ENCODE measurements at places on chromosomes 11 and 22. TPM values are rescaled to one million over a fixed set of nuclear protein-coding genes. Genes with fewer than 3 reads are reported as not detected.

FXYD2 gene
- not detected for total RNA-seq

GP1BB gene
- total RNA-seq: 4.8 TPM

COMT gene
- 224 TPM for total RNA-seq

HTR3B gene
- 0.15 TPM for total RNA-seq

UBQLN3 gene
- total RNA-seq: not detected

NELL1 gene
- not detected for total RNA-seq

KIF18A gene
- total RNA-seq: 2.4 TPM

PDE3B gene
- 12.6 TPM for total RNA-seq

P2RX6 gene
- 0.50 TPM for total RNA-seq

MUC5AC gene
- total RNA-seq: 1.5 TPM

SNX32 gene
- total RNA-seq: 0.38 TPM

OR2AG1 gene
- total RNA-seq: not detected

KMT5B gene
- total RNA-seq: 20.6 TPM

RAB36 gene
- 1.4 TPM for total RNA-seq

KCNK7 gene
- total RNA-seq: 22.5 TPM

CHRDL2 gene
- not detected for total RNA-seq

SAA2 gene
- 5.4 TPM for total RNA-seq

USP47 gene
- total RNA-seq: 74.2 TPM

C1QTNF4 gene
- 0.57 TPM for total RNA-seq

APOC3 gene
- total RNA-seq: not detected

SMPD1 gene
- total RNA-seq: 12.6 TPM

P2RX3 gene
- total RNA-seq: not detected

KREMEN1 gene
- 34.3 TPM for total RNA-seq

GDPD4 gene
- total RNA-seq: not detected

CSF2RB gene
- total RNA-seq: 3.8 TPM

MFRP gene
- not detected for total RNA-seq

SEZ6L gene
- total RNA-seq: not detected

OR52A1 gene
- total RNA-seq: not detected

ROM1 gene
- 10.8 TPM for total RNA-seq

LGALS1 gene
- 49.5 TPM for total RNA-seq

DLG2 gene
- 2.9 TPM for total RNA-seq

ANKK1 gene
- total RNA-seq: 0.68 TPM

MMP8 gene
- not detected for total RNA-seq

DUSP8 gene
- 1.1 TPM for total RNA-seq

MIOX gene
- total RNA-seq: not detected

MMP27 gene
- total RNA-seq: 0.19 TPM

NCR3LG1 gene
- 2.6 TPM for total RNA-seq

APOBEC3C gene
- total RNA-seq: 7.6 TPM

SLC25A17 gene
- 19.0 TPM for total RNA-seq

ZNRF3 gene
- 6.6 TPM for total RNA-seq

C11orf87 gene
- total RNA-seq: not detected

FIBIN gene
- 9.8 TPM for total RNA-seq

CDON gene
- total RNA-seq: 2.6 TPM

CCDC89 gene
- total RNA-seq: not detected

BMAL1 gene
- total RNA-seq: 21.4 TPM

PTPN5 gene
- total RNA-seq: 0.18 TPM

LRRN4CL gene
- total RNA-seq: 2.2 TPM

GSTP1 gene
- total RNA-seq: 2,899 TPM

CLDN5 gene
- total RNA-seq: 34.7 TPM

TSPAN18 gene
- total RNA-seq: 2.1 TPM
